Gastroesophageal sphincter (tissue), 4 donors: ENCODE measurements at places on chromosomes 1 and 21. TPM values are rescaled to one million over a fixed set of nuclear protein-coding genes. Genes with fewer than 3 reads are reported as not detected.

Gene EPS8L3
- not detected for total RNA-seq

Gene TNNT2
- total RNA-seq, result 0.94 TPM

Gene LCE3E
- total RNA-seq, result not detected

Gene SLFNL1
- total RNA-seq, result 0.47 TPM

Gene OLFM3
- 0.13 TPM for total RNA-seq

Gene GJC2
- 6.4 TPM for total RNA-seq

Gene PLPPR4
- total RNA-seq, result 1.1 TPM

Gene XCL2
- total RNA-seq, result 2.0 TPM

Gene HLX
- 7.1 TPM for total RNA-seq

Gene NBPF3
- 7.5 TPM for total RNA-seq

Gene CBR3
- 9.6 TPM for total RNA-seq

Gene CYP4A22
- 0.27 TPM for total RNA-seq

Gene CFHR3
- not detected for total RNA-seq

Gene ELF3
- total RNA-seq, result 0.54 TPM

Gene WASF2
- total RNA-seq, result 107 TPM

Gene GPR161
- 18.2 TPM for total RNA-seq

Gene HRNR
- total RNA-seq, result not detected

Gene AMIGO1
- total RNA-seq, result 10.9 TPM

Gene ATXN7L2
- total RNA-seq, result 1.6 TPM

Gene KCNJ9
- not detected for total RNA-seq

Gene INTS3
- 47.8 TPM for total RNA-seq

Gene AMY2A
- 1.9 TPM for total RNA-seq

Gene YOD1
- total RNA-seq, result 11.7 TPM

Gene GPR52
- 6.7 TPM for total RNA-seq

Gene CFHR4
- total RNA-seq, result not detected

Gene SH2D2A
- total RNA-seq, result not detected

Gene ADGRB2
- 1.9 TPM for total RNA-seq

Gene RGS1
- total RNA-seq, result 18.0 TPM

Gene NCMAP
- 1.9 TPM for total RNA-seq

Gene IQGAP3
- total RNA-seq, result 0.27 TPM
